ENCODE measurements at places on chromosomes 4 and X.

GRCh38 chrX:155031657-155032056 is 5.0 kb downstream of the FUNDC2 start:
- no peak for DNase-seq

GRCh38 chrX:49878128-49878833 is 1.0 kb upstream of the USP27X start:
- no peak for DNase-seq

DNA sequence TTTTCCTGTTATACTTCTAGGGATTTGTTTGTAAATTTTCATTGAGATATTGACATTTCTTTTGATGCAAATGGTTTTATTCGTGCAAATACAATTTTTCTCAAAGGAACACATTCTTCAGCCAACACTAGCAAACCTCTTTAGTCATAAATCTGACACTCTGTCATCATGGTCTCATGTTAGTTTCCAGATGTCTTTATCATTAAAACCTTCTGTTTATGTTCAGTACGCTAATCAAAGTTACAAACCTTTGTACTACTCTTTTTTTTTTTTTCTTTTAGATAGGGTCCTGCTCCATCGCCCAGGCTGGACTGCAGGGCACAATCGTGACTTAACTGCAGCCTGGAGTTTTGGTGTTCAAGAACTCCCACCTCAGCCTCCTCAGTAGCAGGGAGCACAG is 7.1 kb downstream of the SLC25A31 start:
- no peak for DNase-seq

DNA sequence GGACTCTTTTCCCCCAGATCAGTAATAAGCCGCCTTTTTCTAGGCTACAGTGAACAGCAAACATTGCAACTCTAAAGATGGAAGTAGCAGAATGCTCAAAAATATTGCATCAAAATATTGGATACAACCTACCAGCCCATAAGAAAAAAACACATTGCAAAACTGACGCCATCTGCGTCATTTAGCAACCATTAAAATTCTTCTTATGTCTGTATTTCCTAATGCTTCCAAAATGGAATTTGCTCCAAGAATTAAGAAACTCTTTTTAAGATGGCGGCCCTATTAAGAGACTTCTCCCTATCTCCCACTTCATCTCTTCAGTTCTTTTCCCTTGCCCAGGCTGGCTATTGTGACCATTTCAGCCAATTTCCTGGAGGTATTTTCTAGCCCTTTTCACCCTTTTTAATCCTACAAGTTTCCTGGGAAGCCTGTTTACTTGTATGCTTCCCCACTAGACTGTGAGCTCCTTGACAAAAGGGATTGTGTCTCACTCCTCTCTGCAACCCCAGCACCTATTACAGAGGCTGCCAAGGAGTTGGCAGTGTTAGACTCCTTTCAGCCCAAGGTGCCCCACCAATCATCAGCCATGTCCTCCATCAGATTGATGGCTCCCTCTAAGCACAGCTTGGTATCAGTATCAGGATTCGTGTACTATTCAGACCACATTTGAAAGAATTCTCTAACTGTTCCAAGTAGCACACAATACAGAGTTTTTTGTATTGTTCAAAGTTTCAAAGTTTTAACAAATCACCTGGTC is 4.4 kb downstream of the GPC3 start:
- DNase-seq = no peak

GRCh38 chr4:140529434-140529833 is 5.5 kb downstream of the ELMOD2 start:
- no peak for DNase-seq

DNA sequence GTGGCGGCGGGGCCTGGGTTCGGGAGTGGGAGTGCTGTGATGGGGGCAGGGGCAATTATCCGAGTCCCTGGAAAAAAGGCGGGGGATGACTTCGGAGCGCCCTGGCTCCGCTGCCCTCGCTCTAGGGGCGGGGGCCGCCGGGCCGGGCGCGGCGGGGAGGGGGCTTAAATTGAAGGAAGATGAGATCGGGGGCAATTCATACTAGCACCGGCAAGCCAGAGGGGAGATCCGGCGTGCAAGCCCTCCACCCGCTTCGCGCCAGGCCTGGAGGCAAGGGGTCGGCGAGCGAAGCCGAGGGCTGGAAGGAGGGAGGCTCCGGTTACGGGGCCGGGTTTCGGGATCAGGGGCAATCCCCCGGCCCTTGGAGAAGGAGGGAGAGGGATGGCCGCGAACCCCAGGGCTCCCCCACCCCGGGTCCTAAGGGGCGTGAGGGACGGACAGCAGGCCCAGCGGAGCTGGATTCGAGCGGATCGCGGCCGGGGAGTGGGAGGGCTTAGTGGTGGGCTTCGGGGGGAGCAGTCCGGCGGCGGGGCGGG is 1.2 kb downstream of the BCORL1 start:
- DNase-seq = no peak

DNA sequence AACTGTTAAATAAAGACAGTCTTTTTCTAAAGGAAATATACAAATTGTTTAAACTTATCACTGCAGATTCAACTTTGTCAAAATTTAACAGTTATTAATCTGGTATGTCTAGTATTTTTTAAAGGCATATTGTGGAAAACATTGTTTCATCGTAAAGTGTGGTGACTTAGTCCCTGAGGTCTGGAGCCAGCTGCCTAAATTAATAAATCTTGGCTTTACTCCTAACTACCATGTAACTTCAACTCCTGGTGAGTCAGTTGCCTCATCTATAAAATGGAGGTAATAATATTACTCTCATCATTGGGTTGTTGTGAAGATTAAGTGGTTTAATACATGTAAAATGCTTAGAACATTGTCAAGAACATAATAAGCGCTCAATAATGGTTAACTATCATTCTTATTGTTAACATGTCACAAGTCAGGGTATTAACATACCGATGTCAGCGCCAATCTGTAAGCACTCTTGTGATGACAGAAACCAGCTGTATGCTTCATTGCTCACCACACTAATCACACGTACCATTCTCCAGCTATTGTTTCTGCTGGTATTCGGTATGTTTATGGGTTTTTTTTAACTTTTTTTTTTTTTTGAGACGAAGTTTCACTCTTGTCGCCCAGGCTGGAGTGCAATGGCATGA is 14.1 kb upstream of the SMIM43 start:
- DNase-seq = no peak

GRCh38 chr4:47531241-47531953 is 46.3 kb downstream of the ATP10D start:
- peak; percentile 63 for DNase-seq

GRCh38 chr4:169102026-169102425 is 92.0 kb upstream of the CBR4 start:
- DNase-seq = no peak

DNA sequence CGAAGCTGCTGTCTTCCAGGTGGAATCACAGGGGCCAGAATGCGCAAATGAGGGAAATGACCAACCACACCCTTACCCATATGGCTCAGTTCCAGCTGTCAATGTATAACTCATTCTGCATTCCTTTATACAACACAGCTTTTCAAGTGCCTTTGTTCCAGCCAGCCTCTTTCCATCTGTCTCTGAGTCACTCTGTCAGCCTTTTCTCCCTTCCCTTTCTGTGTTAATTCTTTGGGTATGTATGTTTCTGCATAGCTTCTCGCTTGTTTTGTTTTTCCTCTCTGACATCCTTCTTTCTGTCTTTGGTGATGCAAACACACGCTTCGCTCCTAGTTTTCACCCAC is 54.5 kb downstream of the RS1 start:
- no peak for DNase-seq

DNA sequence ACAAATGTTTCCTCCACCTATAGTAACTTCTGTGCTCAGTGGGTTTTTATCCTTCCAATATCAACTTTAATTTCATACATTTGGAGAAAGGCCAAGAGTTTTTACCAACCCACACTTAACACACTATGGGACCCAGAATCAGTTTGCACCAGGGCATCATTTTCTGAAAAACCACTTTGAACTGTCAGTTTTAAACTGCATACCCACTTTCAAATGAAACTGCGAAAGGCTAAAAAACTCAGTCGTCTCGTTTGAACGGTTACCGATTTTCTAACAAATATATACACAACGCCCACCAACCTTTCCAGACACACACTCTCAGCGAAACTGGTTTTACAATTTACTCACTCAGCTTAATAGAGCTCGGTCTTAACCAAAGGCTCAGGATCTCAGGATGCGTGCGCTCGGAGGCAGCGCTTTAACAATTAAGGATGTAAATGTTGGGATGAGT is 376 bp downstream of the ABCG2 start:
- DNase-seq = no peak

DNA sequence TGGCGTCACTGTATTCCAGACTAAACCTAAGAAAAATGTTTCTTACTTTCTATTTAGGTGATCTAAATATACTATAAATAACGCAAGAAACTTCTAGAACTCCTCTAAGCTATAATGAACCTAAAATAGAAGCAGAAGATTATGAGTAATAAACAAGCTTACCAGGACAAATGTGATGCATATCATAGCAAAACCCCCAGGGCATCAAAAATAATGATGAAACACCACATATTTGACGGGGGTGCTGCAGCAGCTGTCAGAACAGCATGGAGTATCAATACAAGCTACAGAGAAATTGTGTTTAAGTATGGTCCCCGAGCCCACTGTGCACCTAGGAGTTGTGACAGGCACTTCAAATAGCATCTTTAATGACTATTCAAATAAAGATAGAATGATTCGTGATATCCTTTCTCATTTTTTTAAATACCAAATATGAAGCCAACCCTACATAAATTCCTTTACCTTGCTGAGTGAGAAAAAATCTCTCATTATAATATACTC is 337.3 kb downstream of the CENPC start:
- DNase-seq = no peak

- DNase-seq = no peak
These were observed 107.2 kb upstream of the KIT start for GRCh38 chr4:54550395-54551171.

DNA sequence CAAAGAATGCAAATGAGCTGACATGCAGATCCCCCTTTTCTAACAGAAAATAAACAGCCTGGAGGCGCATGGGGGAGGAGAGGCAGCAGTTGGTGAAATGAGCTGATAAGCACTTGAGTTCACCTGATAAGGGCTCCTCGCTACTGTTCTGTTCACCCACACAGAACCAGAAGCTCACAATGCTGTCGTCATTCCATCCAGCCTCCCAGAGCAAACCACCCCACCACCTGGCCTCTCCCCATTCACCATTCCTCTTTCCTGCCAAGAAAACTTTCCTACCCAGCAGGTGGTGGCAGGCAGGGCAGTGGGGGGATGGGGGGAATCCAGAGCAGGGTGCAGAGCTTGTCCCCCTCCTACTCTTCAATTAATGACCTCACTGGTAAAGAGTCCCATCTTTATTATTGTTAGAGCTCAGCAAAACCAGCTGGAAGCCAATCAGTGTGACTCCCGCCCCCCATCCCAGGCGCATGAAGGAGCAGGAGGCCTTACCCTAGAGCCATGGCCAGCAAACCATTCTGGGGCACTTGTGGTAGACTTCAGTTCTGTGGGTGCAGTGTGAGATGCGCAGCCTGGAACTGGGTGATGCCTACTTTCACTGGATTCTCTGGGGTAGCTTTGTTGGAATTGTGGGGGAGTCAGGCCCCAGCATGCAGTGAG is 350.3 kb downstream of the ZIC3 start:
- DNase-seq = no peak

Measured in GM12864 (cell line).